Mesenchymal stem cell (in vitro differentiated cells and primary cell): ENCODE measurements at places on chromosomes 6 and 20.

GRCh38 chr20:57433657-57434389 lies 42.6 kb downstream of the RBM38 start:
- no peak for DNase-seq

DNA sequence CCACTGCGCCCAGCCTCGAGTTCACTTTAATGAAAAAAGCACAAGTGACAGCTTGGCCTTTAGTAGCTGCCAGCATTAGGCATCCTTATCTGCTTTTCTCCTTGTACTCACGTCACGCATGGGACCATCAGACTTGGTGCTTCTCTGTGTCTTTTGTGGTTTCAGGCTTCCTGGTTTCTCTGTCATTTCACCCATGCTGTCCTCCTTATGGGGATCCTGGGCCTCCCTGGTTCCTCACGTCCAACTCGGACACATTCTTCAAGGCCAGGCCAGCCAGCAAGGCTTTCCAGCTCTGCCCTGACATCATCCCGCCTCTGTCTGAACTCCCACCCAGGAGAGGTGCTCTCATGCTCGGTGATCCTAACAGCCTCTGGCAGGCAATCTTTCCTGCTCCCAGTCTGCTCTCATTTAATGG lies 83.2 kb downstream of the TIAM2 start:
- DNase-seq, result no peak

DNA sequence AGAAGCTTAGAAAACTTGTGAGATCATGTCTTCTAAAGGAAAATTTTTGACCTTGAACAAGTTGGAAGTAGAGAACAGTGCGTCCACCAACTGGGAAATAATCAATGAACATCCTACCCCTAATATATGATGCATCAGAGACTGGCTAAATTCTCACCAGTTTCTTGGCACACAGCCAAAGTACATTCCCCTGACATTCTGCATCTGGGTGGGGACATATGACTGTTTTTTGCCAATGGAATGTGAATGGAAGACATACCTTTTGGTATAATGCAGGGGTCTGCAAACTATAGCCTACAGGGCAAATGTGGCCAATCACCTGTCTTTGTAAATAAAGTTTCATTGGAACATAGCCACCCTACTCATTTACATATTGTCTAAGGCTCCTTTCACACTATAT lies 84.7 kb downstream of the HAO1 start:
- DNase-seq, result no peak

DNA sequence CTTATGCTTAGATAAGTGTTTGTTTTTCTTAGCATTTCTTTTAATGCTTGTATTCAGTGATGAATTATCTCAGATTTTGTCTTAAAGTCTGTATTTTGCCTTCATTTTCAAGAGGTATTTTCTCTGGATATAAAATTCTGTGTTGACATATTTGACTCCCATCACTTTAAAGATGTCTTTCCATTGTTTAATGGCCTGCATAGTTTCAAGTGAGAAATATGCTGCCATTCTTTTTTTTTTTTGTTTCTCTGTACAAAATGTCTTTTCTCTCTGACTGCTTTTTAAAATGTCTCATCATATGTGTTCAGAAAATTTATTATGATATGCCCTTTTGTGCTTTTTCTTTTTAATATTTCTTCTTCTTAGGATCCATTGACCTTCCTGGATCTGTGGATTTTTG lies 578.0 kb upstream of the NOX3 start:
- no peak for DNase-seq

DNA sequence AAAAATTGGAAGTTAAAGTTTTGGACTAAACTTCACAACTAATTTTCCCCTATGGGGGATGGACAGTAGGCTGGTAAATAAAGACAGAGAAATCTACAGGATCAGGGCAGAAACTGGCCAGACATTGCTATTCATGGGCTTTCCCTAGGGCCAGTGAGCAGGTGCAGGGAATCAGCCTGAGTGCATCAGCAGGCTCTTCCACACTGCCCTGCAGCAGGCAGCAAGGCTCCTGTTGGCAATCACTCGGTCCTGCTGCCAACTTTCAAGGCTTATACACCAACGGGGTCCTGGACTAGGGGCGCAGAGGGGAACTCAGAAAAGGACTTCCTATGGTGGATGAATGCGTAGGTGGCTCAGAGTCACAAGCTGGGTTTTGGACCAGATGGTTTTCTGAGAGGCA lies 59.8 kb upstream of the NHSL1 start:
- DNase-seq, result no peak

DNA sequence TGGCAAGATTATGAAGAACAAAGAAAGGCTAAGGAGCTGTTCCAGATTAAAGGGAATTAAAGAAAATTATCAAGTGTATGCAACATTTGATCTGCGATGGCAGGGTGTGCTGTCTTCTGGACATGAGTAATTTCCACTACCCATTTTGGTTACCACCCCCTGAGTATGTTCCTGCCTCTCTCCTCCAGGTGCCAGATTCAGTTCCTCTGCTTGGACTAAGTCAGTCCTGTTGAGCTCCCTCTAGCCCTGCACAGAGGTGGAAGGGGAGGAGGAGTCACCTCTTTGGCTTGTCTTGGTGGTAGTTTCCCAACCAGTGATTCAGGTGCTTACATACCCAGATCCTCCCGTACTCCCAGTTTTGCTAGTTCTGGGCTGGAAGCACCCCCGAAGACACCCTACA lies 22.2 kb upstream of the SNRPB2 start:
- no peak for DNase-seq

DNA sequence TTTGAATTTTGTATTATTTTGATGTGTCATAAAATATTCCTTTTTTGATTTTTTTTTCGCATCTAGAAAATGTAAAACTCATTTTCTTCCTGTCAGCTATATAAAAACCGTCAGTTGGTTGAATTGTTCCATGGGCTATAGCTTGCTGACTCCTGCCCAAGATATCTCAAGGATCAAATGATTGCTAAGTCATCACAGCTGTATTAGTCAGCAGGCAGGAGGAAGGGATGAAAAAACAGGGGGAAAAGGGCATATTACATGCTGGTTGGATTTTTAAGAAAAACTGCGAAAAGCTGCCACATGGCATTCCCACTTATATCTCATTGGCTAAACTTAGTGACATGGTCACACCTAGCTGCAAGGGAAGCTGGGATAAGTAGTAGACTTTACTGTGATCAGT lies 569.9 kb downstream of the BCKDHB start:
- DNase-seq, result no peak
